ENCODE measurements at places on chromosomes 2 and 18.

DNA sequence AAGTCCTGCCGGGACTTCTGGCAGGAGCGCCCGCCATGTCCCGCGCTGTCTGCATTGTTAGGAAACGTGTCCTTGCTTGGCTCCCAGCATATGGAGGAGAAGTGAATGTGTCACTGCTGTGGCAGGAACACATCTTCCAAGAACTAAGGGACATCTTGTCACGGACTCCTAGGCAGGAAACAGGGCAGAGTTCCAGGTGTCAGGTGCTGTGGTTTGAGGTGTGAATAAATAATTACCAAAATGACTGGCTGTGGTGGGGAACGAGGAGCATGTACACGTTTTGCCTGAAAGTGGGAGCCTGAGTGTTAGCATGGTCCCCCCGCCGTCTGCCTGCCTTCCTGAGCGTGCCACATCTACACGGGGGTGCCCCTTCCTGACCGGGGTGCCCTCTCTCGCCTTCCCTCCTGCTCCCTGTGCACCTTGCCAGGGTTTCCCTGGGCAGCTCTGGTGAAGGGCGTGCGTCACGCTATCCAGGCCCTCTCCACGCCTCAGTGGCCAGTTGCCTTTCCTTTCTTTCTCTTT lies 237.5 kb downstream of the LDLRAD4 start:
- DNase-seq, result no peak

DNA sequence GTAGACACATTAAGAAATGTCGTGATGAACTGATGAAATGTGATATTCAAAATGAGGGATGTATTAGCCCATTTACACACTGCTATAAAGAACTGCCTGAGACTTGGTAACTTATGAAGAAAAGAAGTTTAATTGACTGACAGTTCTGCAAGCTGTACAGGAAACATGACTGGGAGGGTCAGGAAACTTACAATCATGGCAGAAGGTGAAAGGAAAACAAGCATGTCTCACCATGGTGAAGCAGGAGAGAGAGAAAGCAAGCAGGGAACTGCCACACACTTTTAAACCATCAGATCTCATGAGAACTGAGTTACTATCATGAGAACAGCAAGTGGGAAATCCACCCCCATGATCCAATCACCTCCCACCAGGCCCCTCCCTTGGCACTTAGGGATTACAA lies 1010.8 kb upstream of the CELF4 start:
- no peak for DNase-seq

DNA sequence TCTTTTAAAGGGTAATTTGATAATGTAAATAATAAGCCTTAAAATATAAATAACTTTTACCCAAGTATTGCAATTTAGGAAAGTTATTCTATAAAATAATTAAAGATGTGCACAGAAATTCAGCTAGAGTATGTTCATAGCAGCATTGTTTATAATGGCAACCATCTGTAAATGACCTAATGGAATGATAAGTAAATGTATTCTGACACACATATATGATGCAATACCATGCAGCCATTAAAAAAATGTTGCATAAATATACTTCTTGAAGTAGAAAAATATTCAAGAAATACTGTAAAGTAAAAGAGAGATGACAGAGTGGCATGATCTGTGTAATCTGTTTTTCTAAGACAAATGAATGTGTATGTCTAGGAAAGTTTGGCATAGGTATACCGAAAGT lies 545.7 kb downstream of the ZEB2 start:
- no peak for DNase-seq

- no peak for DNase-seq
Measured at GRCh38 chr2:105952131-105952530, 207.4 kb downstream of the NCK2 start.

- no peak for DNase-seq
Measured at GRCh38 chr18:33154049-33154448, 286.5 kb downstream of the CCDC178 start.

DNA sequence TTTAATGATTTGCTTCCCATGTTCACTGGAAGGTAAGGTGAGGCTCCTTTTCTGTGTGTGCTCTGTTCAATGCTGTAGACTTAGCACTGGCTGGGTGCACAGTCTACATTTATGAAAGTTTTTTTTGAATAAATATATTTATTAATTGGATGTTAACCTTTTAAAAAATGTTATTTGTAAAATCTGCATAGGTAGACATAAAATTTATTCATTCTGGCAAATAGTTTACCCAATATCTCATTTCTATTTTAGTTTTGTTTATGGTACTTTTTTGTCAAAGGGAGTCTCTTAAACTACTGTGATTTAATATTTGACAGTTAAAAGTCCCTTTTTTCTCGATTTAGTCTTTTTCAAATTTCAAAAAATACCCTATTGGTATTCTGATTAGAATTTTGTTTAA lies 19.9 kb downstream of the CDKL4 start:
- no peak for DNase-seq

GRCh38 chr2:158034198-158034866 lies 67.3 kb upstream of the UPP2 start:
- peak; percentile 26 for DNase-seq

- DNase-seq, result no peak
Measured at GRCh38 chr2:110807522-110807921, 75.1 kb downstream of the ACOXL start.

DNA sequence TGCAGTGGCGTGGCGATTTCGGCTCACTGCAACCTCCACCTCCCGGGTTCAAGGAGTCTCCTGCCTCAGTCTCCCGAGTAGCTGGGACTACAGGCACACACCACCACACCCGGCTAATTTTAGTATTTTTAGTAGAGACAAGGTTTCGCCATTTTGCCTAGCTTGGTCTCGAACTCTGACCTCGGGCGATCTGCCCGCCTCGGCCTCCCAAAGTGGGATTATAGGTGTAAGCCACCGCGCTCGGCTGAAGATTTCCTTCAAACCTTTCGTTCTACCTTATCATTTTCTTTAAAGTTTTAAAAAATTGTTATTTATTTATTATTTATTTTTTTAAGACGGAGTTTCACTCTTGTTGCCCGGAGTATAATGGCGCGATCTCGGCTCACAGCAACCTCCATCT lies 979 bp upstream of the WDR43 start:
- no peak for DNase-seq

DNA sequence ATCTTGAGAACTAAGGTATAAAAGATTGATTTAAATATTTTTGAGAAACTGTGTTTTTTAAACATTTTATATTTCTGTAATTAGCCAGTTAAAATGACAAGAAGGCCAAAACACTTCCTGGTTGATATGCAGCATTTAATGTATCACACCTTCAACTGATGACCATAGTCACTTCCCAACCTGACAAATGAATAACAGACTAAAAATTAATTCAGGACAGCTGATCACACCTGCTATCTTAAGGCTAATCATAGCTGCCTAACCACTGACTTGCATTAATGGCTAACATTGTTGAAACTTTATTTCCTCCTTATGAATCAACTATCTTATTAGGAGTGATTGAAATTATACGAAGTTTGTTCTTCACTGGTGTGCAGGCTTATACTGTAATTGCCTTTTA lies 125.8 kb upstream of the MSTN start:
- no peak for DNase-seq

DNA sequence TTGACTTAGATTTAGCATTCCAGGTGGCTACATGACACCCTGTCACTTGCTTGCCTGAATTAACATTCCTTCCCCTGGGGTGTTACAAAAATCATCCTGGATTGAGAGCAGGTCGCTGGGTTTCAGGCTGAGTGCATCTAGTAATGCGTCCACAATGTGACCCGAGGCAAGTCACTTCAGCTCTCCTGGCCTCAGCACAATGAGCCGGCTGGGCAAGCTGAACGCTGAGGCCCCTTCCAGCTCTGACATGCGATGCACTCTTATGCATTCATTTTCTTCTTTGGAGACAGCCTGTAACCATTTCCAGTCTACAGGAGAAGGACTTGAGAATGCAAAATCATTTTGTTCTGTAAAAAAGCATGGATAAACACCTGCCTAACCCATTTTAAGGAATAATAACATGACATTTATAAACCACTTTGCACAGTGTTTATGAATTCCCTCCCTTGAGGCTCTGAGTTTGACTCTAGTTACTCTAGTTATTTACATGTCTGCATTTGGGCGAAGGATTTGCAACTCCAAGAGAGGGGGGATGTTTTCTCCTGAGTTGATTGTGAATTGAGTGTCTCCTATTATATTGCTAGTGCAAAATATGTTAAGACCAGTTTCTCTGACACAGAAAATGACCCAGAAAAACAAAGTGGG lies 63.0 kb upstream of the CPO start:
- DNase-seq, result no peak

DNA sequence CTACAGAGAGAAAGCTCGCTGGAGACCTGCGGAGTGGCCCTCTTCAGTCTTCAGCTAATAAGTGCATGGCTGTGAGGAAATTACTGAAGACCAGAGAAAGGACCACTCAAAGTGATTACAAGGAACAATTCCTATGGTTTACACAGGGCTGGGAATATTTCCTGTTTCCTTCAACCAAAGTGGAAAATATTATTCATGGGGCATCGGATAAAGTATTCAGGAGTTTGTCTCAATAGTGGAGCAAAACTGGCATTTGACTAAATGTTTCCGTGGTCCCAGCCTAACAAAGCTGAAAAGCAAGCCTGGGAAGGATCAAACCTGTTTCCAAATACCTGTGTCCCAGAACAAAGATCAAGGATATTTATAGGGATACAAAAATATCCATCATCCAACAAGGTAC lies 32.0 kb upstream of the CNGA3 start:
- DNase-seq, result no peak

Measured in GM04503 (cell line).